ENCODE measurements at places on chromosomes 1 and 21.

GRCh38 chr1:34591751-34592629 lies 162.9 kb upstream of the GJB5 start:
- DNase-seq, result no peak

DNA sequence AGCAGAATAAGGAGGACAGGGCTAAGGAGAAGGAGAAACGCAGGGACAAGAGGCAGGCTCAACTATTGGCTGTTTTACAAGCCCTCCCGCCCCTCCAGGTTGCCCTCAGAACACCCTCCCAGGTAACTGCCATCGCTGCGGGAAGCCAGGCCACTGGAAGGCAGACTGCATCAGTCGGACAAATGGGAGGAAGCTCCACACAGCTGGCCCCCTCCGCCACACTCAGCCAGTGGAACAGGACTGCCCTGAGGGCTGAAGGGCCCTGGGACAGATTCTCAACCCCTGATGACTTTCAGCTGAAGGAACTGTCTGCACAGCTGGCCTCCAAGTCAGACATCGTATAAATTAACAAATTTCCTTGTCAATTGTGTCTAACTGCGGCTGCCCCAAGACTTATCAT lies 21.8 kb downstream of the LRRC3 start:
- no peak for DNase-seq

DNA sequence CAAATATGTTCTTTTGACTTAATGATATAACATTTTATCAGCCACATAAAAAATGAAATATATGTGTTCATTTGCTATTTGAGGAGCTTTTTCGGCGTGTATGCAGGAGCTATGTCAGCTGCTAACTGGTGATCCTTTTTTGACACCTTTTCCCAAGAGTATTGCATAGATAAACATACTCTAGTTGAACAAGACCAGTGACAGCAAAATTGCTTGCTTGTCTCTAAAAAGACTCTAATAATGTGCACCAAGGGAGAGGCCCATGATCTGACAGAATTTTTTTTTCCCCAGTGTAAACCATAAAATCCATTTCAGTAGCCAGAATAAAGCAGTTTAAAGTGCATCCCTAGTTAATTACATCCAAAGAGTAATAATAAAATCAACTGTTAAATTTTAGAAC lies 103.6 kb upstream of the BARHL2 start:
- DNase-seq, result no peak

DNA sequence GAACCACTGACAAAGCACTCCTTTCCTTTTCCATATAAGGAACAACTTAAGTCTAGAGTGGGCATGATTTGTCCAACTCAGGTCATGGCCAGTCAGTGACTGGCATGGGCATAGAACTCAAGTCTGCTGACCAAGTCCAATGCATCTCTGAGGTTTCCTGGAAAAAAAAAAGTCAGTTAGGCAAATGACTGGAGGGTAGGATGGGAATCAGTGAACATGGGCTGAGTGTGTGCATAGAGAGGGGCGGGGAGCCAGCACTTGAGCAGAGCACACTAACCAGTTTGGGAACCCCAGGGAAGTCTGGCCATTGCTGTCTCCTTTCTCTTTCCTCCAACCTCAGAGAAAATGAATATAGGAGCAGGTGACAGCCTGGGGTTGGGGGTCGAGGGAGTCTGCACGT lies 53.6 kb upstream of the FMOD start:
- no peak for DNase-seq

DNA sequence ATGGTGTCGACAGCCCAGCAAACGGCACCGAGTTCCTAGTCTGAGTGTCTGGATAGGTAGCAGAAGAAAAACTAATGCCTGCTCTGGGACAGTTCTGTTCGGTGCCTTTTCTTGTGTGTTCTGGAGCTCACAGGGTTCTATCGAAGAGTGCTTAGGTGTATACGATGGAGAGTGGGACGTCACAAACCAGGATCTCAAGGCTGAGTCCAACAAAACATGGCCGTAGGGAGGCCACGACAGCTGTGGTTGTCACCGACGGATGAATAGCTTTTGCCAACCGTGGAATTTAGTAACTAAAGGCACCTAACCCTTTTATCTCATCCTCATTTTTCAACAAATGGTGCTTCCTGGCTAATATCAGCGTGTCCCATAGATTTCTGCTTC lies 635 bp upstream of the SYNJ1 start:
- DNase-seq, result no peak

GRCh38 chr1:25096307-25097150 lies 135.8 kb downstream of the SYF2 start:
- DNase-seq, result no peak

GRCh38 chr1:220323717-220324116 lies 51.5 kb upstream of the RAB3GAP2 start:
- DNase-seq, result no peak

- no peak for DNase-seq
Measured at GRCh38 chr1:25650289-25650576, 33.6 kb downstream of the MAN1C1 start.

GRCh38 chr1:73463873-73464272 lies 734.1 kb downstream of the LRRIQ3 start:
- DNase-seq, result no peak

- DNase-seq, result no peak
Measured at GRCh38 chr1:238606896-238607295, 716.2 kb upstream of the ZP4 start.

DNA sequence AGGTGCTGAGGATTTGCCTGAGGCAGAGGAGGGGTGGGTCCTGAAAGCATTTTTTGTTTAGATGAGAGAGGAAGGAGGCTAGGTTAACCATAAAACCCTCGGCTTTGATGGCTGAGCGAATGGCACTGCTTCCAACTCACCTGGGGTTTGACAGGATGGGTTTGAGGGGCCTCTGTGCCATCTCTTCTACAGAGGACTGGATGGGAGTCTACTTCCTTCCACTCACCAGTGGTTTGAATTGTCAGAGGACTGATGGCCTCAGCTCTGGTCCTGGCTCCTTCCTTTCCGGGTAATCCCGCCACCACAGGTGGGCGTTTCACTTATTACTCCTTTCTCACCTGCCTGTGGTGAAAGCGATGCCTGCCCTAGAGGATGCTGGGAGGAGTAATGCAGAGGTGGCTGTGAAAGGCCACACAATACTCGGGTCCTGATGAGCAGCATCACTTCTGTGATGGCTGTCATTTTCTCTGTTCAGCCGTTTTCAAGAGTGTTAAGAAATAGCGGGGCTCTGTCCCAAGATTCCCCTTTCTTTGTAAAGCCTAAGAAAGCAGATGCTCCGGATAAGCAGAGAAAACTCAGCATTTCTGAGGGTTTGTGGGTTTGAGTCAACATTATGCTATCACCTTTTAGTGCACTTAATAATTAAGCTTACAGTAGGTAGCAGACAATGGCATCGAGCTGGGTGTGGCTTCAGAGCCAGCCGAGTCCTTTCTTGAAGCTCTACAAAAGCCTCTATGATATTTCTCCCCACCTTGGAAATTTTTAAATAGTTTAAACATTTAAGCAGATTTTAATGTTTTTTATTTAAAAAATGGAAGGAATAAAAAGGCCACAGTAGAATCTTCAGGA lies 220.7 kb downstream of the HLX start:
- DNase-seq, result no peak

- DNase-seq, result no peak
Measured at GRCh38 chr1:212629450-212630157, 21.0 kb downstream of the ATF3 start.

DNA sequence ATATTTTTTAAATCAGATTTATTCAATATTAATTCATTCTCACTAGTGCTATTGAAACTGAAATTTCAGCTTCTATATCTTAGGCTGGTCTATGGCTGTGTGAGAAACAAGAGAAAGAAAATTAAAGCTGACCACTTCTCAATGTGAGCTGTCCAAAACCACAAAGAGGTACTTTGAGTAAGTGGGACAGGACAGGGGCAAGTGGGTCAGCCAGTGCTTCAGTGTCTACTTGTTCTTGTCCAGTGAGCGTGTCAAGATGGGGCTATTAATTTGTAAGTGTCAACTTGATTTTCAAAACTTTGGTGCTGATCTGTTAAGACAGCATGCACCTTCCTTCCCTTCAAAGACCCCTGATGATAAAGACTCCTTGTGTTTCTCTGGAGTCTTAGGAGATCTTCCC lies 533.9 kb downstream of the PLPP3 start:
- no peak for DNase-seq

DNA sequence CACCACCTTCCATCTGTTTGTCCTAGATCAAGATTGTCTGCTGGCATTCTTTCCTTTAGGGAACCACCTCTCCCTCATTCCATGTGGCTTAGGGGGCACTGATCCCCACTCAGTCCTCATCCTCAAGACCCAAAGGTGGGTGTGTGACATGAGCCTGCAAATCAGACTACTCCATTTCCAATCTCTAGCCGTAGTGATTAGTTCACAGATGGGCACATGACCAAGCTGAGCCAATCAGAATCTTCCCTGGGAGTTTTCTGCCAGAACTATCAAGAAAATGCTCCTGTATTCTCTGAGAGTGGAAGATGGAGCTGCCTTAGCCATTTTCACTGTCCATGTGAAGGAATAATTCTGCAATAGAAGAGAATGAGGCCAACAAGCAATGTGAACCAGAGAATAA lies 19.3 kb upstream of the PTPRF start:
- DNase-seq, result no peak

- no peak for DNase-seq
Measured at GRCh38 chr1:177710696-177711620, 258.9 kb downstream of the SEC16B start.

DNA sequence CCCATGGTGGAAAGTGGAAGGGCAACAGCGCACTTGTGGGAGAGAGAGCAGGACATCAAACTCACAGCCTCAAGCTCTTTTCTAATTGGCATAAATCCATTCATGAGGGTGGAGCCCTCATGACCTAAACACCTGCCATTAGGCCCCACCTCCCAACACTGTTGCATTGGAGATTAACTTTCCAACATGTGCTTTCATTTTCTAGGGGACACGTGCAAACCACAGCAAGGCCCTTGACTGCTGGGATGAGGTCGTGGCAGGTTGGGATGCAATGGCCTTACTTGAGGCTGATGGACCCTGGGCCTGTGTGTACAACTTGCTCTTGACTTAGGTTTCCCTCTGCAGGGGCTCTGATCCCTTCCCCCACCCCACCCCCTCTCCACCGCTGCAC lies 35.9 kb upstream of the NEK2 start:
- DNase-seq, result no peak

DNA sequence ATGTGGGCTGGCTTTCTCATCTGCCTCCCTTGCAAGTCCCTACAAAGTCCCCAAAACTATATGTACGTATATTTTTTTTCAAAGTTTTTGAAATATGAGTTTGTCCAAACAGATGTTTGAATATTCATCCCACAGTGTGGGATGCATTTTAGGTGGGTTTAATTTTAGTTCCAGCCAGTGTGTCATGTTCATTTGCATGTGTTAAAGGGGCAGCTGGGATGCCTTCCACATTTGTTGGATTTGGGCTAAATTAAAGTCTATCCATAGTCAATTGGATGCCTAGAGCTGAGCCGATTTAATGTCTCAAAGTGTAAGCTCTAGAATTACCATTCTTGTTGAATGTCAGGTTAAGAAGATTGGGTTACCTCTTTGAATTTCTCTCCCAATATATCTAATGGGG lies 139.2 kb downstream of the GALNT2 start:
- DNase-seq, result no peak

DNA sequence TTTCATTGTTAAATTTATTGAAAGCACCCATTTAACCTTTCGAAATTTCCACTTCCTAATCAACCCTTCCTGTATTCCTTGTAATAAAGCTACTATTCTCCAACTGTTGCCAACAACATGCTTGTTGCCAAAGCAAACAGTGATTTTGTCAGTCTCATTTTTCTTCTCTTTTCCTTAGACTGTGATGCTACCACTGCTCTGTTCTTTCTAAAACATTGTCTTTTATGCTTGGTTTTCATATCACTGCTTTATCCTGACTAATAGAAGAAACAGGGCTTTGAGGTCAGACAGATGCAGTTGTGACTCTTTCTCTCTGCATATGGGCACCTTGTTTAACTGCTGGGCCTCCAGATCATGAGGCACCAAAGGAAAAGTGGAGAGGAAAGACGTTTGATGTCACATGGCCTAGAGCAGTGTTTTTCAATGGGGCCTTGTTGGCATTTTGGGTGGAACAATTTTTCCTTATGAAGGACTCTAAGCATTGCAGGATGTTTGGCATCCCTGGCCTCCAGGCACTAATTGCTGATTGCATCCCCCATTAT lies 56.1 kb downstream of the HMCN1 start:
- DNase-seq, result no peak

GRCh38 chr1:97120806-97121205 lies 399.2 kb downstream of the PTBP2 start:
- no peak for DNase-seq

DNA sequence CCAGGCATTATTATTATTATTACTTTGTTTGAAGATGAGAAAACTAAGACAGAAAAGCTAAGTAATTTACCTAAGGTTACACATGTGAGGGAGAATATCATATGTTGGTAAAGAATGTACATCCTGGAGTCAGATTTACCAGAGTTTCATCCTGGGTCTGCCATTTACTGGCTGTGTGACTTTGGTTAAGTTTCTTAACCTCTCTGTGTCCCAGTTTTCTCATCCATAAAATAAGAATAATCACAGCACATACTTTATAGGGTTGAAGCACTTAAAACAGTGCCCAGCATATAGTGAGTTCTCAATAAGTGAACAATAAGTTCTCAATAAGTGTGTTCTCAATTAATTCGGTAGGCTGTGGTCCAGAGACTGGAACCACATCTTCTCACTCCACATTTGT lies 32.5 kb downstream of the UBE2U start:
- no peak for DNase-seq

GRCh38 chr21:19844334-19844733 lies 1153.9 kb upstream of the NCAM2 start:
- DNase-seq, result no peak

GRCh38 chr1:245683676-245684075 lies 528.9 kb downstream of the KIF26B start:
- DNase-seq, result no peak

- DNase-seq, result peak; percentile 25
Measured at GRCh38 chr1:30379684-30380624, 343.4 kb downstream of the MATN1 start.

DNA sequence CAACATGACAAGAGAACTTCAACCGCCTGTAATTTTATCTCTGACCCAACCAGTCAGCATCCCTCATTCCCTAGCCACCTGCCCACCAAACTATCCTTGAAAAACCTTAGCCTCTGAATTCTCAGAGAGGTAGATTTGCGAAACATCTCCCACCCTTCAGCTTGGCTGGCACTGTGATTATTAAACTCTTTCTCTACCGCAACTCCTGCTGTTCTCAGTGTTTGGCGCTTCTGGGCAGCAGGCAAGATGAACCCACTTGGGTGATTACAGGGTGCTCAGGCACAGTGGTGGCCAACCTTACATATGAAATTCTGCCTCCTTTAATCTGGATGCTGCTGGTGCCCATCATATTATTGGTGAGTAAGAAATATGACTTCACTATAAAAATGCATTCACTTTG lies 22.1 kb downstream of the CCDC190 start:
- no peak for DNase-seq

- DNase-seq, result no peak
Measured at GRCh38 chr1:43143441-43143888, 28.6 kb downstream of the EBNA1BP2 start.

- no peak for DNase-seq
Measured at GRCh38 chr21:36330904-36331303, 10.9 kb downstream of the MORC3 start.

GRCh38 chr1:35506960-35507912 lies 50.0 kb downstream of the KIAA0319L start:
- DNase-seq, result no peak

Measured in fibroblast of skin of left biceps (primary cell).